ENCODE measurements at places on chromosomes 1 and 21. TPM values are rescaled to one million over a fixed set of nuclear protein-coding genes. Genes with fewer than 3 reads are reported as not detected.

- DNase-seq = no peak
These were observed 32.1 kb downstream of the AK2 start for GRCh38 chr1:33004613-33005012.

DNA sequence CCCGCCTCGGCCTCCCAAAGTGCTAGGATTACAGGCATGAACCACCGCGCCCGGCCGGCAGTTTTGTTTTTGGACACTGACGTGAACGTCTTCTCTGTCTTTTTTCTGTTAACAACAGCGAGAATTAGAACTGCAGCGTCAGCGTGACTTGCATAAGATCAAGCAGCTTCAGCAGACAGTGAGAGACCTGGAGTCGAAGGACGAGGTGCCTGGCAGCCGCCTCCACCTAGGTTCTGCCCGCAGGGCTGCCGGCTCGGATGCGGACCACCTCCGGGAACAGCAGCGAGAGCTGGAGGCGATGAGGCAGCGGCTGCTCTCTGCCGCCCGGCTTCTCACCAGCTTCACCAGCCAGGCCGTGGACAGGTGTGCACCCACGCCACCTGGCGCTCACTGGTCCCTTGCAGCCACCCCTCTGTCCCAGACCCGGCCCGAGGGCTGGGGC lies 22.9 kb upstream of the DIP2A start:
- no peak for DNase-seq

DNA sequence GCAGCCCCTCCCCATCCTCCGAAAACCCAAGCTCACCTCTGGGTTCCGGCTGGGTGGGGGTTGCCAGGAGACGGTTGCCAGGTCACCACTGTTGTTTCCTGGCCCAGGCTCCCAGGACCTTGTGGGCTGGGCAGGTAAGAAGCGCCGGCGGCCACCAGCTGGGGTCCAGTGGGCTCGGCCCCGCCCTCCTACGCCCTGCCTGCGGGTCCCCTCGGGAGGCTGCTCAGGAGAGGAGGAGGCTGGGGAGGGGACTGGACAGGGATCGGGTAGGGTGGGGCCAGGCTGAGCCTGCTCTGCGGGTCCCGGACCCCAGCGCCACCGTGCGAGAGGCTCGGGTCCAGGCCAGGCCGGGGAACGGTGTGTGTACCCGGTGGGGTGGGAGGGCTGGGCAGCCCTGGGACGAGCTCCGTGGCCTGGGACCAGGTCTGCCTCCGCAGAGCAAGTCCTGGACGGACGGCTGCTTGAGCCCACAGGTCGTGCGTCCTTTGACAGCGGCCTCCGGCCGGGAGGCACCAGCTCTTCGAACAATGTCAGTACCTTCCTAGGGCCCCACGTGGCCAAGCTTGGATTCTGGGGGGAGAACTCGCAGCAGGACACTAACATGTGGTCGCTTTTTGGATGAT lies at the start of gene TTLL10:
TTLL10 (plus strand) TSS at position 88 of the 623 bp plus-strand sequence. CDS start 5,336 bp downstream, outside the sequence.
- no peak for DNase-seq

LRIF1 gene
- total RNA-seq = 38.8 TPM

- no peak for DNase-seq
These were observed 17.0 kb upstream of the KNCN start for GRCh38 chr1:46568461-46568891.

SHC1 gene
- total RNA-seq = 357 TPM

DNA sequence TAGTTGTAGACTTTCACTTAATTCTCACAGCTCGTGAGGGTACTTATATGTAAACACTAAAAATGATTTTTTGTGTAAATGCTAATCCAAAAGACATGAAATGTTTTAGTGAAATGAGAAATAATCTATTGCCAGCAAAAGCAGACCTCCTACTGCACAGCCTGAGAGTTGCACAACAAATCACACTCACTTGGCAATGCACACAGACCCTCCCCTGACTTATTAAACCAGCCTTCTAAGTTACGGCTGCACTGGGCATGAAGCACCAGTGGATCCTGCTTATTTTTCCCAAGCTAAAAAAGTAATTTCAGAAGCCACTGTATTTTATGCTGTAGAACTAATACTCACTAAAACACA lies 10.3 kb downstream of the ERRFI1 start:
- no peak for DNase-seq

DNA sequence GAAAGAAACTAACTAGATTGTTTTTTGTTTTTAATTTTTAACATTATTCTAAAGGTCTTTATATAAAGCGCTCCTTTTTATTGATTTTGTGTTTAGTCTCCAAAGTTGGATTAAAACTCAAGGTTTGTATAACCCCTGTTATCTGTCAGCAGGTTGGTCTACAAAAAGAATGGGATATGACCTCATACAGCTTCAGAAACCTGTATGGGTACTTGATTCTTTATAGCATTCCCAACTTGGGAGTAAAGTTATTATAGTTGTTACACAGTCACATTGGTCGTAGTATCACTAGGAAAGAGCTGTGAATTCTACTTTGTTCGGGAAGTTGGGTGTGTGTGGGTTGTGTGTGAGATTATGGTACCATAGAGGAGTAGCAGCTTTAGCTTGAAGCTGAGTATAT lies 52.4 kb downstream of the ZMYM4 start:
- DNase-seq = no peak

CFHR1 gene
- total RNA-seq = 0.22 TPM

- no peak for DNase-seq
These were observed 1048.2 kb downstream of the TTLL7 start for GRCh38 chr1:82950606-82951200.

DNALI1 gene
- not detected for total RNA-seq

DNA sequence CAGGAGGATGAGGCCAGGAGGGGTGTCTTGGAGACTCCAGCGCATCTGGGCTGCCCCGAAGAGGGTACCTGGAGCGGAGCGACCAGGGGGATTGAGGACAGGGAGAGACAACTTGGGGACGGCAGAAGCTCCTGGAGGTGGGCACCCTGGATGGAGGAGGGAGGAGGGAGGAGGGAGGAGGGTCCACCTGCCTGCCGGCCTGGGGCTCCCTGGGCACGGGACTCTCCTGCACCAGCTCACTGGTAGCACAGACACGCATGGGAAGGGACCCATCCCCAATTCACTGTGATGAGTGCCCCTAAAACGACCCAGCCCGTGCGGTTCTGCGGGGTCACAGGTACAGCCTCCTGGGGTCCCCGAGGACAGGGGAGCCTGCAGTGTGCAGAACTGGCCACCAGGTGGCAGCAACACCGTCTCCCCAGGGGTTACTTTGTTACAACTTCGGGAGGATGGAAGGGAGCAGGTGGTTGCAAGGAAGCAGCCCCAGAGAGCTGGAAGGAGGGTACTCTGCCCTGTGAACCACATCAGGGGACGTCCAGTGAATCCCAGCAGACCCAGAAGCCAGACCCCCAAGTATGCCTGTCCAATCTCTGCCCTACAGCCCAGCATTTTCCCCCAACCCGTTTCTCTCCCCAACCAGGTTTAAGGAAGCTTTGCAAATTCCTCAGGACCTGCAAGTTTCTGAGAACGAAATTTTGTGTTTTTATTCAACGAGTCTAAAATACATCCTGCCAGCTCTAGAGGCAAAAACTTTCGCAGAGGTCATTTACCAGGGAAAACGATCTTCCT lies 482.4 kb downstream of the NPHP4 start:
- DNase-seq = peak; percentile 5

GRCh38 chr1:174875306-174875705 lies 124.4 kb upstream of the CACYBP start:
- no peak for DNase-seq

DNA sequence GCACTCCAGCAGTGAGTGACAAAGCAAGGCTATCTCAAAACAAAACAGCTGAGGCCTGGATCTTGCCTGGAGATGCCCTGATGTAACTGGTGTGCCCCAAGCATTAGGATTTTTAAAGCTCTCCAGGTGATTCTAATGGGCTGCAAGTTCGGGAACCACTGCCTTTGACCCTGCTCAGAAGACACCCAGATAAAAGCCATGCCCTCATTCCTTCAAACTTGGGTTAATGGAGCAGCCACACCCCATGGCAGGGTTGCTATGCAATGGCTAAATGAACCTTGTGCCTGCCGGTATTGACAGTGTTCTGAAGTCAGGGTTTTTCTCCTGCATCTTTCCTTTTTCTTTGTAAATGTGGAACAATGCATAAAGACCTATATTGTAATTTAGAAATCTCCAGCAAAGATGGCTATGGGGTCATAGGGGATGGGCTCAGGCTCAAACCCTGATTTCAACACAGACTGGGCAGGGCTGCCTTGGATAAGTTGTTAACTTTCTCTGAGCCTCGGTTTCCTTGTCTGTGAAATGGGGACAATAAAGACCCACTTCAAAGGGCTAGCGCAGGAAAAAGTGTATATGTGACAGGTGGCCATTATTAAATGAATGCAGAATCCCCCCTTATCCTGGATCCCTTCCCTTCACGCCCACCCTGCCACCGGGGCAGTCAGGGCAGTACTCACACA lies 453 bp downstream of the TFF3 start:
- no peak for DNase-seq

- DNase-seq = no peak
These were observed 109.7 kb upstream of the ACTRT2 start for GRCh38 chr1:2911421-2912178.

PLA2G4A gene
- total RNA-seq = 0.07 TPM

FHAD1 gene
- total RNA-seq = 4.6 TPM

GRCh38 chr1:206465951-206466350 lies 4.3 kb upstream of the IKBKE start:
- DNase-seq = no peak

MYBPHL gene
- total RNA-seq = not detected

DNA sequence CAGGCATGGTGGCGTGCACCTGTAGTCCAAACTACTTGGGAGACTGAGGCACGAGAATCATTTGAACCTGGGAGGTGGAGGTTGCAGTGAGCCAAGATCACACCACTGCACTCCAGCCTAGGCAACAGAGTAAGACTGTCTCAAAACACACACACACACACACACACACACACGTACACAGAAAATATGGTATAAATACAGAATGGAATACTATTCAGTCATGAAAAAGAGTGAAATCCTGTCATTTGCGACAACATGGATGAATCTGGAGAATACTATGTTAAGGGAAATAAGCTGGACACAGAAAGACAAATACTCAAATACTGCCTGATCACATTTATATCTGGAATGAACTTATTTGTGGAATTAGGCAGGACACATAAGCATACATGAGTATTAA lies 18.4 kb downstream of the FOXD2 start:
- DNase-seq = no peak

DNA sequence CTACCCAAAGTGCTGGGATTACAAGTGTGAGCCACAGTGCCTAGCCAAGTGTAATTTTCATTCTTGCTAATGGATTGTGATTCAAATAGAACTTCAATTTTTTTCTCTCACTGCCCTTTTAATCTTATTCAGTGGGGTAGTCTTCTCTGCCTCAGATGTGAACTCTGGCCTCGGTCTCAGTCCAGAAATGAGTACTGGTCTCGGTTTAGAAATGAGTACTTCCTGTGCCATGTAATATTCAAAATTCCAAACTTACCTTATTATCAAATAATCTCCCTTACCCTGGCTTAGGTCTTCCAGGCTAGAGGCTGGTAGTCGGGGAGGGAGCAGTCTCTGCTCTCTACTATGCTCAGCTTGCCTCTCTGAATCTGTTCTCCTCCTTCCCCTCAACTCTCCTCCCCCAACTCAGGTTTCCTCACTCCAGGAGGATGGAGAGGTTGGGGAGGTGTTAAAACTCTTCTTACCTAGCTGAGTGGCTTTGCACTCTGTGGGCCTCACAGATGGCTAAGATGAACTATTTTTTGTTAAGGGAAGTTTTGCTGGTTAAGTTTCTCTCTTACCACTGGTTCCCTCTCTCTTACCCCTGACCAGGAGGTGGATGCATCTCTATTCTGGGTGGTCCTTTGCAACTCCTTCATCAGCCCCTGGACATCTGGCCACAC lies 4.8 kb upstream of the SLAMF9 start:
- no peak for DNase-seq

GRCh38 chr21:28200726-28201125 lies 792.0 kb downstream of the LTN1 start:
- no peak for DNase-seq

GRCh38 chr1:156012051-156012817 lies 8.5 kb downstream of the SSR2 start:
- no peak for DNase-seq

DNA sequence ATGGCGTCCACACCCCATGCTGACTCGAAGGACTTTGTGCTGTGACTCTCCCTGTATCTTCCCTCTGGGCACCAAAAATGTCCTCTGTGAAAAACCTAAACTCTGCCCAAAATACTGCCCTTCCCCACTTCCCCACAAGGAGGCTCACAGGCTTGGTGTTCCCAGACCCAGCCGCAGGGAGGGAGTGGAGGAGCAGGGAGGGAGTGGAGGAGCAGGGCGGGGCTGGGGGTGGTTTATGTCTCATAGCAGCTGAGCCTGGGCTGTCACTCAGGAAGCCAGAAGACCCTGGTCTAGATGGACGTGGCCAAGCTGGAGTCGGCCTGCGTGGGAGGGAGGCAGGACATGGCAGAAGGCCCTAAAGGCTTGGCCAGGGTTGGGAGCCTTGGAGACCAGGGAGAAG lies 461.7 kb downstream of the PTPRU start:
- peak; percentile 48 for DNase-seq

GRCh38 chr1:116844775-116845174 lies 64.9 kb upstream of the PTGFRN start:
- DNase-seq = no peak

- DNase-seq = peak; percentile 68
These were observed 774 bp upstream of the DYRK1A start for GRCh38 chr21:37365517-37366481.

- no peak for DNase-seq
These were observed 88.1 kb downstream of the CCDC30 start for GRCh38 chr1:42551180-42551579.

KRTAP10-7 gene
- total RNA-seq = not detected

DNA sequence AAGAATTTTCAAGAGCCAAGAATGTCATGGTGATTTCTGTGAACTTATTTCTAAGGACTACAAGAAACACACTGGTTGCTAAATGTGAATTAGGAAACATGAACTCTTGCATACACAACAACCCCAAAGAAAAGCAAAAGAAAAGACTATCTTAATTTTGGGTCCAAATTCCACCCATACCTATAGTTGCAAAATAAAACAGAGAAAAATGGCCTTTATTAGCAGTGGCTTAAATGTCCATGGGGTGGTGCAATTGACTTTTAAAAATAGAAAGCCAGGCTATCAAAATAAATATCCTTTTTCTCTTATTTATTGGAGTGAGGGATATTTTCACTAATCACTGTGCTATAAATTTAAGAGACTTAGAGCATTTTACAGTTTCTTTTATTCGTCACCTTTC lies 80.9 kb upstream of the DPYD start:
- DNase-seq = peak; percentile 9

SLC45A1 gene
- 0.74 TPM for total RNA-seq

- DNase-seq = peak; percentile 14
These were observed 292.4 kb downstream of the PTBP2 start for GRCh38 chr1:97013941-97014340.

GJA4 gene
- not detected for total RNA-seq

CNIH3 gene
- total RNA-seq = 15.4 TPM

DNA sequence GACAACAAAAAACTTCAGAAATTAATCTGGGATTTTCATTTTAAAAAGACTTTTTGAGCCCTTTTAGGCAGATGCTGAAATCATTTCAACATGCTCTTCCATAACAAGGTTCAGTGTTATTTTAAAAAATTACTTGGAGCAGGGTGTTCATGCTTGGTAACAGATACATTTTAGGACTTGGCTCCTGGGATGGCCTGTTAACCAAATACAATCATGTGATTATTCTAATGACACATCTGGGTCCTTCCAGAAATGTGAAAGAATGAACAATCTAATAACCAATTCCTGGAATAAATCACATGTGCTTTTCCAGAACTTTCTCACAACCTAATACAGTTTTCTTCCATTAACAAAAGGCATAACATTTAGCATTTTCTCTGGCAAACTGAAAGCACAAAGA lies 379.8 kb upstream of the RUNX1 start:
- no peak for DNase-seq

Measured in A172 (cell line).